Osteoblast (primary cell): ENCODE measurements at places on chromosomes 2 and 18. TPM values are rescaled to one million over a fixed set of nuclear protein-coding genes. Genes with fewer than 3 reads are reported as not detected.

- peak; percentile 69 for DNase-seq
These were observed 47.3 kb downstream of the MEX3C start for GRCh38 chr18:51150113-51150700.

GRCh38 chr2:45178854-45179253, 169.6 kb upstream of the SIX2 start:
- peak; percentile 42 for DNase-seq

DNA sequence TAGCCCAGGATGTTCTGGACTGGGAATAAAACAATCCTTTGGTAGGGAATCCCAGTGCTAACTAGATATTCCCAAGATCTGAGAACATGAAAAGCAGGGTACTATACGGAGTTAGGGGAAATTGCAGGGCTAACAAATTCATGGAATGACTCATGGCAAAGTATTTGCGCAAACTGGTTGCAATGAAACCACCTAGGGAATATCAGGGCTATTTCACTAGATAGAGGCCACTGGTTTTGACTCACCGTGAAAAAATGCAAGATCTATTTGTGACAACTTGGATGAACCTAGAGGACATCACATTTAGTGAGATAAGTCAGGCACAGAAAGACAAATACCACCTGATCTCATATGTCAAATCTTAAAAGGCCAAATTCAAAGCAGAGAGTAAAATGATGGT, 233.3 kb downstream of the MBD2 start:
- no peak for DNase-seq

GRCh38 chr2:26245231-26245732, 543 bp downstream of the HADHB start:
- peak; percentile 51 for DNase-seq

- DNase-seq: no peak
These were observed 18.9 kb upstream of the GMCL1 start for GRCh38 chr2:69810550-69810949.

GRCh38 chr2:161381546-161381945, 34.6 kb upstream of the TBR1 start:
- no peak for DNase-seq

DNA sequence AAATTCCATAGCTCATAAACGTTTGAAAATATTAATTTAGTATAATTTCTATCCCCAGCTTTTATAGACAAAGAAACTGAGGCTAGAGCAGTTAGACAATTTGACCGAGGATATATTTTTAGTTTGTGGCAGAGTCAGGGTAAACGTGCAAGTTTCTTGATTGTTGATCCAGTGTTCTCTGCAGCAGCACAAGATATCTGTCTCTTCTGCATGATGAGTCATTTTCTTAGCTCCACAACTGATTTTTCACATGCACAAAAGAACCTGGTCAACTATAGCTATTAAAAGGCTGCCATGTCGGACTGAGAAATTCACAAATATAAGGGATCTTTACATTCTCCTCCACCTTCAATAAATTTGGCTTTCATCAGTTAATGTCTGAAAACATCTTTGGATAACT, 143.4 kb upstream of the CYP26B1 start:
- DNase-seq: no peak

GRCh38 chr2:99980176-99980575, 162.2 kb downstream of the AFF3 start:
- DNase-seq: no peak

DNA sequence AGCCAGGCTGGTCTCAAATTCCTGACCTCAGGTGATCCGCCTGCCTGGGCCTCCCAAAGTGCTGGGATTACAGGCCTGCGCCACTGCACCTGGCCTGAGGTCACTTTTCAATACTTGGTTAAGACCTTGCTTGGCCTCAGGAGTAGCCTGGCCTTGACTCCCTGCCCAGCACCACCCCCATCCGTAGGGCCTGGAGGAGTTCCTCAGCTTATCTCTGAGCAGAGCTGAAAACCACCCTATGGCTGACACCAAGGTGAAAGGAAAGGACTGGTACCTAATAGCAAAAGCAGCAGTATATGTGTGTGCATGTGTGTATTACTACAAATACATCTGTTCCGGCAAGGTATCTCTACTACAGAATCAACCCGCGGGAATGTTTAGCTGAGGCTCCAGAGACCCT, 56.0 kb downstream of the STEAP3 start:
- DNase-seq: no peak

GRCh38 chr2:41737888-41738287, 309.9 kb upstream of the PKDCC start:
- DNase-seq: peak; percentile 90

GRCh38 chr2:3142210-3142609, 235.4 kb downstream of the EIPR1 start:
- DNase-seq: no peak

GRCh38 chr2:234100686-234101085, 50.2 kb downstream of the SPP2 start:
- no peak for DNase-seq

DNA sequence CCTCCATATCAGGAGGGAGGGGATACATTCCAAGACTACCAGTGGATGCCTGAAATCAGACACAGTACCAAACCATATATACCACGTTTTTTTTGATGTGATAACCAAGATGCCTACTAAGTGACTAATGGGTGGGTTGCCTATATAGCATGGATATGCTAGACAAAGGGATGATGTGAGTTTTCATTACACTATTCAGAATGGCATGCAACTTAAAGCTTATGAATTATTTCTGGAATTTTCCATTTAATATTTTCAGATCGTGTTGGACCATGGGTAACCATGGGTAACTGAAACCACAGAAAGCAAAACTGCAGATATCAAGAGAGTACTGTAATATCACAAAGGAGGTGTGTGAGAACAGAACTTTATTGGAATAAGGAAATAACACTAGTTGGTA, 39.6 kb upstream of the CRACDL start:
- DNase-seq: no peak

- peak; percentile 47 for DNase-seq
These were observed 10.4 kb downstream of the NR4A2 start for GRCh38 chr2:156322051-156322685.

- peak; percentile 38 for DNase-seq
These were observed 95.4 kb downstream of the GLI2 start for GRCh38 chr2:120831086-120831485.

DNA sequence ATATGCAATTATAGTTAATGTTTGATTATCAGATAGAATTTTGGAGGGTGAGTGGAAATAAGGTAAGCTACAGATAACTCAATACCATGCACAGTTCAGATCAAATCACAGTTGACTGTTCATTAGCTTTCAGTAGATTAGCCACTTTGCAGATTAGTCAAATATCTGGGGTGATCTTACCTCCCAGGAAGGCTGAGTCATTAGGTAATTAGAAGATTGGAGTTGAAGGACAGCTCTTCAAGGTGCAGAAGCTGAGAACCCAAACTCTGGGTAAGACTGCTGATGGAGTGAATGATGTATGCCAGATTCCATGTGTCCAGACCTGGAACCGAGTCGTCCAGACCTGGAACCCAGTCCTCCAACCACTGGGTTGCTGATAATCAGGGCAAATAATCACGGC, 262.8 kb upstream of the UBE2E3 start:
- no peak for DNase-seq

GRCh38 chr2:2688254-2688653, 357.2 kb upstream of the MYT1L start:
- DNase-seq: no peak

DNA sequence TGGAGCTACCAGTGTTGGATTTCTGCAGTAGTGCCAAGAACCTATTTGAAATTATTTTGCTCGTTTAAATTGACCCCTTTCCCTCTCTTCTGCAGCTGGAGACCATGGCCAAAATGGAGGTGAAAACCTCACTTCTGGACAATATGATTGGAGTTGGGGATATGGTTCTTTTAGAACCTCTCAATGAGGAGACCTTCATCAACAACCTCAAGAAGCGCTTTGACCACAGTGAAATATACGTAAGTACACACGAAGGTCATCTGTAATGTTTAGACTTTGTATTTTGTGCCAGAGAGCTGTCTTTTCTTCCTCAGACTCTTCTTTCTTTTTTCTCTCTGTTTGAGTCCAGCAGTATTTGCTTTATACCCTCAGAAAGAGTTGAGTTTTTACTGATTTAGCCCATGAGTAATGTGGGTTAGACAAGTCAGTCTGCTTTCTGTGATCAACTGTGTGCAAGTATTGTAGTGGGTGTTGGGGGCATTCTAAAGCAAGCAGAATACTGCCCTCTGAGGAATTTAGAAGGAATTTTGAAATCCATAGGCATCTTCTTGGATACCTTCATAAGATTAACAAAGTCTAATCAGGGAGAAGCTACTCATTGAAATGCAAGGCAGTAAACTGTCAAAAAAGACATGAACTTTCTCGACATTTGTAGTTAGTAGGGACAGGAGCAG, 31.7 kb downstream of the MYO1B start:
- DNase-seq: no peak

DNA sequence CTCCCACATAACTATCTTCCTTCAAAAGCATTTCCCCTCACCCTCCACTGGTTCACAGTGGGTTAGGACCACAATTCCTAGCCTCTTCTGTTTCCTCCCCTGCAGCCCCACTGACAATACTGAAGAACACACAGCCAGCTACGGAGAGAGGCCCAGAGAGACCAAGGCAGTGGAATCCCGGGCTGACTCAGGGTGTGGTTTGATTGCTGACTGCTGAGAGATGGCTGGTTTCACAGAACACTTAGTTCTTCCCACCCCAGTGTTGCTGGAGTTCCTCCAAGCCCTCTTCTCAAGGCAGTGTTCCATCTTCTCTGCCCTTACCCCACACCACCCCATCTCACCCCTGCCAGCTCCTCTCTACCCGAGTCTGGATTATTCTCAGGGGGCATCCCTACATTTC, 43.3 kb upstream of the ZFP36L2 start:
- DNase-seq: peak; percentile 93

- DNase-seq: no peak
These were observed 1.4 kb downstream of the NOL4 start for GRCh38 chr18:34223164-34223892.

- DNase-seq: no peak
These were observed 2.8 kb upstream of the SLC20A1 start for GRCh38 chr2:112642966-112643365.

- no peak for DNase-seq
These were observed 10.7 kb downstream of the OSBPL6 start for GRCh38 chr2:178204977-178205376.

- DNase-seq: no peak
These were observed 20.7 kb downstream of the CCDC102B start for GRCh38 chr18:68818584-68818983.

DCAF17 gene
- 32.6 and 37.7 TPM in 2 replicates for total RNA-seq

ME2 gene
- 36.2 and 38.0 TPM in 2 replicates for total RNA-seq

SERPINB11 gene
- total RNA-seq: not detected in 2 replicates

DPYSL5 gene
- not detected in 2 replicates for total RNA-seq

SPEG gene
- total RNA-seq: 24.2 and 26.4 TPM in 2 replicates

DNAH6 gene
- total RNA-seq: under 0.01 and 0.36 TPM in 2 replicates

ZNF638 gene
- 148 and 152 TPM in 2 replicates for total RNA-seq

ARHGAP28 gene
- 23.9 and 24.2 TPM in 2 replicates for total RNA-seq

RAD51AP2 gene
- not detected in 2 replicates for total RNA-seq

CHRNG gene
- total RNA-seq: not detected in 2 replicates

BMP10 gene
- not detected in 2 replicates for total RNA-seq

ARMC9 gene
- total RNA-seq: 221 and 240 TPM in 2 replicates

ATP6V1B1 gene
- total RNA-seq: 0.88 and 2.5 TPM in 2 replicates

PSMA8 gene
- total RNA-seq: not detected in 2 replicates

PLCL1 gene
- 3.2 and 4.0 TPM in 2 replicates for total RNA-seq
